ENCODE measurements at places on chromosomes 13 and 19. TPM values are rescaled to one million over a fixed set of nuclear protein-coding genes. Genes with fewer than 3 reads are reported as not detected.

DNA sequence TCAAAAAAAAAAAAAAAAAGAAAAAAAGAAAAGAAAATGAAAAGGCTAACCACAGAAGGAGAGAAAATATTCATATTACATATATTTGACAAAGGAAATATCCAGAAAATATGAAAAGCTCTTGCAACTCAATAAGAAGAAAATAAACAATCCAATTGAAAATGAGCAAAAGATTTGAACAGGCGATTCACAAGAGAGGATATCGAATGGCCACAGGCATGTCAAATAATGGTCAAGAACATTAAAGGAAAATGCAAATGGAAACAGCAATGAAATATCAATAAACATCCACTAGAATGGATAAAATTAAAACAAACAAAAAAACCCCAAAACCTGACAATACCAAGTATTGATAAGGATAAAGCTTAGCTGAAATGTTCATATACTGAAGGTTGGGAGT is 8.1 kb downstream of the LGALS7 start:
- no peak for DNase-seq

DNA sequence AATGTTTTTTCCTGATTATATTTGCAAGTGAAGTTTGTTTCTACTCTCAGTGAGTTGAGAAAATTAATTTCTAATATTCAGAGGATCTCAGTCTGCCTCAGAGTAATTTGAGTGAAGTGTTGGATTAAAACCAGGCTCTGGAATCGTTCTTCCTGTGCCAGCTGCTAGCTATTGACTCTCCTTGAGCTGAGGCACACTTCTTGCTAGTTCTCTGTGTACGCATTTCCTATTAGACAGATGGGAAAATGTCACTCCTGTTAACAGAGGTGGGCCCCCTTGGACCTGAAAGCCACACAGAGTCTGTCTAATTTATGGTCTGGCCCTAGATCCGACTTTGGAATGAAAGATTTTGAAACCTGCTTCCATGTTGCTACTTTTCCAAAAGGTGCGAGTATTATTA is 107.6 kb upstream of the RNF113B start:
- no peak for DNase-seq

Gene EBI3
- 1.2 TPM for total RNA-seq

Gene SYCN
- not detected for total RNA-seq

Gene OVOL3
- not detected for total RNA-seq

DNA sequence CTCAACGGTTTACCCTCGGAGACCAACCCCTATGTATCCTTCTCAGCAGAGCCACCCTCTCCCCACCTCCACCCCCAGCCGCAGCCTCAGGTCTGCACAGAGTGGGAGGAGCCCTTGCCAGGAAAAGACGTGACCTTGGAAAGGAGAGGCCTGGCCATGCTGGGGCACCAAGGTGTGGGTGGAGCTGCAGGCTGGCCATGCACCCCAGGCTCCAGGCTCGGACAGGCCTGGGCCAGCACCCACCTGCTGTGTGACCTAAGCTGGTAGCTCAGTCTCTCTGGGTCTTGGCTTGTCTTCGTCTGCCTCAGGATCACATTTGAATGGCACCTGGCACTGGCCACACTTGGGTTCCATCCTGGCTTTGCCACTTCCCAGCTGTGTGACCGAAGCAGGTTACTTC is 29.5 kb downstream of the CCDC8 start:
- DNase-seq = no peak

Gene ZNF577
- total RNA-seq = 5.1 TPM

DNA sequence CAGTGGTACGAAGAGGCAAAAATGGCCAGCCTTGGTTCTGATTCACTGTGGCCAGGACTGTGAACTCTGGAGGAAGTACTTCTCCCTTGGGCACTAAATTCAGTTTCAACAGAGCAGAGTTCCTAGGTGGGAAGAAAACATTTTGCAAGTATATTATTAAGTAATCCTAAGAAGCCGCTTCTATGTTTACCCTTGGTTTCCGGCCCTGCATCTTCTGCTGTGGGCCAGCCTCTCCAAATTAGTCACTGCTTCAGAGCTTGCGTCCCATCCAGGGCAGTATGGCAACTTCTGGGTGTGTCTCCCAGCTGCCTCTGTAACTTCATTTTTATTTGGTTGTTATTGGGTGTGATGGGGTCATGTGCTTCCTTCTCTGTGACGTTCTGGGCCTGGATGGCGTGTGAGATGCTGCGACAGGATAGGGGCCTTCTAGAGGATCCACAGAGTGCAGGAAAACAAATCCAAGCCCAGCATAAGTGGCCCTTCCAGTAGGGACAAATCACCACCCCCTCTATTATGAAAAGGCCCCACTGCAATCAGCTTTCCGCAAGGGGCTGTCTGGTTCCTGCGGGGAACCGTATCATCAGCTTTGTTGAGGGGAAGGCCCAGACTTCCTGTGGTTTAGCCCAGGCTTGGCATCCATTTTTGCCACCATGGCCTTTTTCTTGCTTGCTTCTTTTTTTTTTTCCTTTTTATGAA is 55.1 kb upstream of the C1QTNF9 start:
- DNase-seq = no peak

Gene ZNF541
- not detected for total RNA-seq

DNA sequence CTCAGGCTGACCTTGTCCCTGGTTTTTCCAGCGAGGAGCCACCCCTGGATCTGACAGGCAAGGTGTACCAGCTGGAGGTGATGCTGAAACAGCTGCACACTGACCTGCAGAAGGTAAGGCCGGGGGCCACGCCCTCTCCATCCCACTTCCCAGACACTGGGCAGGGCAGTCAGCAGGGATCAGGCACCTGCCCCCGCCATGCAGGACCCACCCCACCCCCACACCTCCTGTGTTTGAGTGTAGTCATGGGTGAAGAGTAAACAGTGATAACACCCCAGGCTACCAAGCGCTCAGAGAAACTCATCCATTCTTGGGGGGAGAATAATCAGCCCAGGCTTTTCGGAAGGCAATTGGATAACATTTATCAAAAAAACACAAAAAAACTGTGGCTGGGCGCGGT is 19.9 kb downstream of the DPF1 start:
- no peak for DNase-seq

DNA sequence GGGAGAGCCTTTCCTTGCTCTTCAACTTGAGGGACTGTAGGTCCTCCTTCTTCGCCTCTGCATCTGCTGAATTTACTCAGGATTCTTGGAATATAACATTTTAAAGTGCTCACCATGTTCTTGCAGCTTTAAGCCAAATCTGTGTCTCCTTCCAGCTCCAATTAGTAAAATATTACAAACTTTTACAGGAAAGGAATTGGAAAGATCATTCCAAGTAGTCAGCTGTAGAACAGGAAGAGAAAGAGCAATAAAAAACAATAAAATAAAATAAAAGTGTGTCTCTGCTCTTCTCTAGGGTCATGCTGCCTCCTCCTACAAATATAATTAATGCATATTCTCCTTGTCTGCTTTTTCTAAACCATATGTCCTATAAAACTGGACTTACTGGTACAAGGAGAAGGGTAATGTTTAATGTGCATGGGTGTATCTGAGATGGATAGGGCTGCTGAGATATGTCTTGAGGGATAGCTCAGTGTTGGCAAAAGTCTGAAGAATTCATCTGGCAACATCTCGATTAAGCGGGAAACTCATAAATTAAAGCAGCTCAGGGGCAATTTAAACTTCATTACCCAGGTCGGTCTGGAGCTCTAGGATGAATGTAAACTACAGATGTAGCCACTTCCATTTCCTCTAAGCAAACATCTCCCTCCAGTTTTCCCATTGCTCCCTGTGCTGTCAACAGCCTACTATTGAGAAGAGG is 25.0 kb downstream of the ENOX1 start:
- DNase-seq = no peak

GRCh38 chr19:35757231-35757748 is 461 bp upstream of the HSPB6 start:
- no peak for DNase-seq

DNA sequence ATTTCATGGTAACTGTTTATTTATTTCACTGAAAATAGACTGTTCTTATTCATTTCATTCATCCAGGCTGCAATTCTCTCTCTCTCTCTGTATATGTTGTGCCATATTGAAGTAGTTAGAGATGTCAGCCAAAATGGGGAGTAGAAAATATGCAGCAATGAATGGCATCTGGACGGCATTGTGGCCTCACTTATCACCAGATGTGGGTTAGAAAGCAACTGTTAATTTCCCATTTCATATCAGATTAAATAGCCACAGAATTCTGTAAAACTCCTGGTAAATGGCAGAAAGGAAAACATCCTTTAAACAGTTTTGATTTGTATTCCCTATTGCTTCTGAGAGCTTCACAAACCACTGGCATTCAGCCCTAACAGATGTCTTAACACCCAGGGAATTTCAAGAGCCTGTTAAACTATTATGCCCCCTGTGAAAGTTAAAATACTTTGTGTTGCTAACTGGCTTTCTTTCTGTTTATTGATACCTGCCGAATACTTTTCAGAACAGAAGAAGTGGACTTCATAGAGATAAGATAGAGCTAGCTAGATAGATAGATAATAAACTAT is 1763.3 kb upstream of the MIR17HG start:
- peak; percentile 9 for DNase-seq

Data from H4 (cell line).